ENCODE measurements at places on chromosomes 12 and 14. TPM values are rescaled to one million over a fixed set of nuclear protein-coding genes. Genes with fewer than 3 reads are reported as not detected.

HVCN1 gene
- 11.8 TPM for total RNA-seq

DNA sequence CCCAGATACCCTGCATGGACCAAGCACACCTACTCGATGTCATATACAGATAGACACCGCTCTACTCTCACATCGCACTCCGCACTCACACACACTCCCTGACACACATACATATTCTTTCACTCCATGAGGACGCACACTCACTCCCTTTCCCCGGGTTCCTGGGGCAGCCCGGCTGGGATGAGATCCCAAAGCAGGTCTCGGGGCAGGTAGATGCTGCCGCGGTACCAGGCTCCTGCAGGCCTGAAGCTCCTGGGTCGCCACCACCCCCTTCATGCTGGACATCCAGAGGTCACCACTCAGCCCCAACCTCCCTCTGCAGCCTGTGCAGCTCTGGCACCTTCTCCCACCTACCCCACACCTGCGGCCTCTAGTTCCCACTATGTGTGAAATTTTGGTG, 2.3 kb downstream of the C1QL4 start:
- DNase-seq: no peak

GRCh38 chr12:23169012-23169695, 544.2 kb downstream of the ETNK1 start:
- no peak for DNase-seq

- DNase-seq: no peak
Measured at GRCh38 chr14:80003138-80003537, 208.2 kb downstream of the DIO2 start.

GRCh38 chr14:51616724-51617409, 34.8 kb upstream of the FRMD6 start:
- DNase-seq: no peak

DNA sequence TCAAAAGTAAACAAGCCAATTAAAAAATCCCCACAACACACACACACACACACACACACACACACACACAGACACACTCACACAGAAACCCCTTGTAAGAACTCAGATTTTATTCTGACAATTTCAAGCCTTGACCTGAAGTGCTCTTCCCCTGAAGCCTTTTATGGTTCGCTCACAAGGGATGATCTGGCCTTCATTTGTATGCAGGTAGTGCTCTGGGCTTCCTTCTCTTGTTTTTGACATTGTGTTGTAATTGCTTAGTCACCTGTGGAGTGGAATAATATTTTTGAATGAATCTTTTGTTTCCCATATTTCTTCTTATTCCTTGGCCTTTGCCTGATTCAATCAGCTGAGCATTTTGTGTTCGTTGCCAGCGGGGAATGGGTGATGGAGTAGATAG, 83.3 kb upstream of the CSRP2 start:
- no peak for DNase-seq

ART4 gene
- not detected for total RNA-seq

DNA sequence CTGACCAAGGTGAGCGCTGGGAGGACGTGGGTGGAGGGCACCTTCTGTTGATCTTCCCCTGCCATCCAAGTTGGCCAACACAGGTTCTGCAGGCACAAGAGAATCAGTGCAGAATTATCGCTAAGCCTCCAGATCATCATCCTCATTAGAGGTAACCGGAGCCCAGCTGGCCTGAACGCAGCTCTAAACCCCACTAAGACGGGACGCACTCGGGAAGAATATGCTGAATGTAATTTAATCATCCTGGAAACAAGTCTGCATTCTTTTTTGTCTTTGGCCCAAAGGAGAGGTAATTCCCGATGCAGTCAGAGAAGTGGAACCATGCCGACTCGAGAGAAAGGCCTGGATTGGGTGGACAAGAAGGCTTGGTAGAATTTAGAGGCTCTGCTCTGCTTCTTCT, 111.0 kb upstream of the GSC start:
- DNase-seq: no peak

DNA sequence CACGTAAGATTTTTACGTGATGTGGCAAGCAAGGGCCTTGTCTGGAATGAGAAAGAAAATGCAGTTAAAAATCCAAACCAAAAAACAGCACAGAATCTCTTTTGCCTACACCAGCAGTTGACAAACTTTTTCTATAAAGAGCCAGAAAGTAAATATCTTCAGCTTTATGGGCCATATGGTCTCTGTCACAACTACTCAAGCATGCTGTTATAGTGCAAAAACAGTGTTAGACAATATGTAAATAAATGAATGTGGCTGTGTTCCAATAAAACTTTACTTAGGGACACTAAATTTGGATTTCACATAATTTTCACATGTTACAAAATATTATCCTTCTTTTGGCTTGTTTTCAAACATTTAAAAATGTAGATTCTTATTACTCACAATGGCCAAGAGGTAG, 6.2 kb upstream of the ELK3 start:
- no peak for DNase-seq

- peak; percentile 27 for DNase-seq
Measured at GRCh38 chr14:88023658-88024187, 18.8 kb downstream of the GPR65 start.

DNA sequence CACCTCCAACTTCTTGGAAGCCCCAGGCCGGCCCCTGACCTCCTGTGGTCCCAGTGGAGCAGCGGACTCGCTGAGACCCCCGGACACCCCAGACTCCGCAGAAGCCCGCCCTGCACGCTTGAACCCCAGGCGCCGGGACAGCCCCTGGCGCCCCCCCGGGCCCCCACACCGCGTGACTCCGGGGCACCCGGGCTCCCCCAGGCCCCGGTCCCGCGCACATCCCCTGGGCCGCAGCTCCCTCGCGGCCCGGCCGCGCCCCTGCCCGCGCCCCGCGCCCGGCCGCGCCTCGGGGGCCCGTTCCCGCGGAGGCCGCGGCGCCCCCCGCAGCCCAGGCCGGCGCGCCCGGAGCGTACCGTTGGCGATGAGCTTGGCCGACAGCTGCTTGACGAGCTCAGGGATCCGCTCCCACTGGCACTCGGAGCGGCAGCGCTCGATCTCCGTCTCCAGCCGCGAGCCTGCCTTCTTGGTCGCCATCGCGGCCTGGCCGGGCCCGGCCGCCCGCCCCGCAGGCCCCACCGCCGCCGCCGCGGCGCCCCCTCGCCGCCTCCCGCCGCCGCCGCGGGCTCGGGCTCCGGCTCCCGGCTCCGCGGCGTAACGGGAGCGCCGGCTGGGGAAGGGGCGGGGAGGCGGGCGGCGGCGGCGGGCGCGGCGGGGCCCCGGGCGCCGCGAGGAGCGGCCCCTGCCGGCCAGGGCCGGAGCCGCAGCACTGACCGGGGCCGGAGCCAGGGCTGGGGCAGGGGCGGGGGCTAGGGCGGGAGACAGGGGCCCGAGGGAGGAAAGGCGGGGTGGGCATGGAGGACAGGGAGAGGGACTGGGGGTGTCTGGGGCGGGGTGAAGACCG, at the start of gene TTC7B:
TTC7B (minus strand) TSS at position 609 of the 841 bp plus-strand sequence; CDS start at position 474, 135 bp downstream.
- peak; percentile 72 for DNase-seq

ITGA7 gene
- 49.1 TPM for total RNA-seq

CACNA2D4 gene
- not detected for total RNA-seq

All from GM23338 (cell line).